ENCODE measurements at places on chromosomes 2 and 18. TPM values are rescaled to one million over a fixed set of nuclear protein-coding genes. Genes with fewer than 3 reads are reported as not detected.
A peak's percentile ranks its signal among the peaks of the same experiment; 100 is the strongest.

Gene ERMN
- 0.21 TPM for total RNA-seq

Gene TEKT4
- total RNA-seq: 3.4 TPM

Gene KIAA2012
- 2.8 TPM for total RNA-seq

Gene MAP3K2
- 78.4 TPM for total RNA-seq

Gene TUBB6
- 92.9 TPM for total RNA-seq

Gene GPC1
- 14.7 TPM for total RNA-seq

Gene LCT
- total RNA-seq: not detected

Gene LRATD1
- 8.0 TPM for total RNA-seq

Gene CFAP210
- total RNA-seq: 0.95 TPM

Gene TACR1
- total RNA-seq: 1.4 TPM

Gene RASGRP3
- 13.7 TPM for total RNA-seq

Gene NEUROD1
- total RNA-seq: not detected

DNA sequence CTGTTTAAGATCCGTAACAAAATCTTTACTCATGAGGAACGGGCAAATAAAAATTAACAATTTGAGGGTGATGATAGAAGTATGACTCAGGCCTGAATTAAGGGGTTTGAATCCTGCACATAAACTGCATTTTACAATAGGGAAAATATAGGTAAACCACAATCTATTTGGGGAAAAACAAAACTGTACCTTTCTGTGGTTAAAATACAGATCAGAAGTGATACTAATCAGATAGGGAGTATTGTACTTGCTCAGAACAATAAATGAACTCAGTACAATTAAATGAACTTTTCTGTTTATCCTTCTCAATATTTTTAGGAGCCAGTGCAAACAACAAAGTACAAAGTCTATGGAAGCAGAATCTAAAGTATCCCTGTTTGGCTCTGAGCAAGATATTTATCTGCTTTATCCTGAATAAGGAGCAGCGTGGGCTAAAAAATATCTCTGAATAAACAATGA, 287.3 kb downstream of the ZNF385B start:
- H3K4me1 ChIP-seq: peaks cover 17% of the 10 kb centered on the region
- H3K27me3 ChIP-seq: no peaks in the 10 kb centered on the region
- no peak overlapping the region for H3K27ac ChIP-seq
- H3K4me3 ChIP-seq: no peak overlapping the region

DNA sequence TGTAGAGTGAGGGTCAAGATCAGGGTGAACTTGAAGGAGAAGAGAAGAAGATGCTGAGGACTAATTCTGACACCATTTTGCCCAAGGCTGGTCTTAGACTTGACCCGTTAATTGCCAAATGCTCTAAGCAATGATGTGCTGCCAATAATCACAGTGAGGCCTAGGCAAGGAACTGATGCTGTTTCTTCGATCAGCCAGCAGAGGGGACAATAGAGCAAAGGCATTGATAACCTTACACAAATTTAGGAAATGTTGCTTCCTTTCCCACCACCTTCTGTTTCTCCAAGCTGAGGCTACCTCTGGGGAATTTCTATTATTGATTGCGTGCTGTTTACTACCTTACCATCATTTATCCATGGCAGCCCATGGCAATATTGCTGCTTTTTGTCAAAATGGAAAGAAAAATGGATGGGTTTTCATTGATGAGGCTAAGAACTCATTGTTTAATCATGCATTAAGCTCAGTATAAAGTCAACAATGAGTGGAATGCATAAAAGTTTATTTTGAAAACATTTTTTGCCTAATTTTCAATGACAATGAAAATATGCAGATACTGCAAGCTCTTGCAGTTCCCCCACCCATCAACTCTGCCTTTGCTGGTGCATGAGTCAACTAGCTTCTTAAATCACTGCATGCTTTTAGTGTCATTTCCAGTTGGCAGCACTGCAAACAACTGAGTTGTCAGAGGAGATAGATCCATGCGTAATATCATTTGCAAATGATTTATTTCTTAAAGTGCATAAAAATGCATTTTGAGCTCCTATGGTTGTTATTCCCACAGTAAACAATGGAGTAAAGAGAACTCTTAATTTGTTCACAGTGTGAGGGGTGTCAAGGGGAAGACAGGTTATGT, 116.4 kb upstream of the NYAP2 start:
- H3K36me3 ChIP-seq: no peaks in the 10 kb centered on the region
- H3K4me3 ChIP-seq: no peak overlapping the region
- no peak for DNase-seq
- no peaks in the 10 kb centered on the region for H3K27me3 ChIP-seq
- no peak overlapping the region for H3K27ac ChIP-seq

DNA sequence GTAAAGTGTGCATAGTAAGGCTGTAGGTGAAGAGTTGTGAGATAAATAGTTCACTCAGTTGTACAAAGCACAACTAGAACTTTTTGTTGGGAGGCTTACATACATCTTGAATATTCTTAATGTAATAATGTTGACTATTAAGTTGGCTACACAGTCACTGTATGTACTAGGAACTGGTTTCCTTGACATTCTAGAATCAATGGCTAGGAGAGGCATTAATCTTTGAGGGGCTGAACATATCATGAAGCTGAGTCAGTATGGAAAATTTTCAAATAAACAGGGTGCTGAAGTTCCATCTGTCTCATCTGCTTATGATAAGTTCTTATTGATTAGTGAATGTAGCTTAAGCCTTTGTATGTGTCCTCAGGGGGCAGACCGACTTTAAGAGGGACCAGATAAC, 23.4 kb downstream of the METTL21A start:
- DNase-seq: no peak
- H3K36me3 ChIP-seq: peaks cover 23% of the 10 kb centered on the region
- H3K4me3 ChIP-seq: no peak overlapping the region
- no peaks in the 10 kb centered on the region for H3K27me3 ChIP-seq
- no peak overlapping the region for H3K27ac ChIP-seq

GRCh38 chr2:69122271-69122670, 109.3 kb downstream of the ANTXR1 start:
- no peaks in the 10 kb centered on the region for H3K4me1 ChIP-seq
- no peaks in the 10 kb centered on the region for H3K27me3 ChIP-seq
- H3K27ac ChIP-seq: no peak overlapping the region
- H3K36me3 ChIP-seq: peaks cover 24% of the 10 kb centered on the region
- no peak for DNase-seq

- H3K4me1 ChIP-seq: peaks cover 7% of the 10 kb centered on the region
- no peak overlapping the region for H3K27ac ChIP-seq
- H3K4me3 ChIP-seq: no peak overlapping the region
- DNase-seq: no peak
Observed at GRCh38 chr18:13456736-13457271, 238.2 kb downstream of the LDLRAD4 start.

DNA sequence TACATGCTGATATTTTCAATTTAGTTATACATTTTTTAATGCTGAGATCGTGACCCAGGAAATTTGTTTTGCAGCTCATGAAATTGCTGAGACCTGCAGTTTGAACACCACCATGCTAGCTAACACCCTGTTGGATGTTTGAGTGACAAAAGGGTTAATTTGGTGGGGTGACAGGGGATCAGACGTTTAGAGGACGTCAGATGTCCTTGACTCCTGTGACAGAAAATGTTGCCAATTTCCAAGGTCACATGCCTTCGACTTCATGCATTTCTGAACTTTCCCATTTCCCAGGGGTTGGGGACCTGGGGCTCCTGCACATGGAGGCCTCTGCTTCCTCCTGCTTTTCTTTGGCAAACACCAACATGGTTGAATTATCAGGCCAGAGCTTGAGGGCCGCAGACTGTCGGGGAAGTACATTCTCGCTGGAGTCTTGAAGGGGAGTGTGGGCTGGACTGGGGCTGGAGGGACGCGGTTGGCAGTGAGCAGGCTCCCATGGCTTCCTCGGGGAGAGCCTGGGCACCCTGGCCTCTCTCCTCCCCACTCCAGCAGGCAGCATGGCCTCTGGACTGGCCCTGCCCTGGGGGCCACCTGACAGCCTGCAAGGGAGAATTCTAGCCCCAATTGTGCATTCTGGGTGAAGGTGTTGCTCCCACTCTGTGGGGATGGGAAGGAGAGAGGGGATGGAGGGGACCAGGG, 73.1 kb downstream of the CTIF start:
- peaks cover 12% of the 10 kb centered on the region for H3K4me1 ChIP-seq
- no peaks in the 10 kb centered on the region for H3K36me3 ChIP-seq
- no peak overlapping the region for H3K27ac ChIP-seq

- H3K36me3 ChIP-seq: no peaks in the 10 kb centered on the region
- no peak for DNase-seq
- no peaks in the 10 kb centered on the region for H3K4me1 ChIP-seq
- no peak overlapping the region for H3K4me3 ChIP-seq
- H3K27me3 ChIP-seq: no peaks in the 10 kb centered on the region
- no peak overlapping the region for H3K27ac ChIP-seq
Observed at GRCh38 chr2:149291881-149292280, 38.5 kb upstream of the LYPD6 start.

GRCh38 chr2:36444216-36444936, 88.8 kb downstream of the CRIM1 start:
- H3K27ac ChIP-seq: no peak overlapping the region
- H3K4me3 ChIP-seq: no peak overlapping the region
- no peaks in the 10 kb centered on the region for H3K27me3 ChIP-seq
- DNase-seq: no peak
- peaks cover 9% of the 10 kb centered on the region for H3K4me1 ChIP-seq

DNA sequence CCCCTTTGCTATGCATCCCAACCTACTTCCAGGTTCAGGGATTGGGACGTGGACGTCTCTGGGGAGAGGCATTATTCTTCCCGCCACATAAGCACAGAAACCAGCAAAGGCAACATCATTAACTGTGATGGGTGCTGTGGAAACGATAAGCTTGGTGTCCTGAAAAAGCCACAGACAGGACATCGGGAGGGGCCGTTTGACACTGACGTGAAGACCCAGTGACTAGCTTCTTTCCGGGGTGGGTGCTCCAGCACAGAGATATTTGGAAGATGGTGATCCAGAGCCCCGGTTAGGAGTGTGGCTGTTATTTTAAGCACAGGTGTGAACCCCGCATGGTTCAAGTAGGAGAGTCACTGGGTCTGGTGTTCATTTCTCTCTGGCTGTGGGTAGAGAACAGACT, 163.8 kb upstream of the HDAC4 start:
- no peak for DNase-seq
- H3K36me3 ChIP-seq: no peaks in the 10 kb centered on the region
- H3K4me3 ChIP-seq: no peak overlapping the region
- peaks cover 9% of the 10 kb centered on the region for H3K27me3 ChIP-seq

- H3K36me3 ChIP-seq: no peaks in the 10 kb centered on the region
- peaks cover 4% of the 10 kb centered on the region for H3K27me3 ChIP-seq
- peak; percentile 82 for DNase-seq
- peaks cover 19% of the 10 kb centered on the region for H3K4me1 ChIP-seq
- H3K27ac ChIP-seq: peak within 1 kb of the TSS; percentile 70
Observed at GRCh38 chr2:55923091-55923981, at the start of gene EFEMP1. Gene EFEMP1 (minus strand): TSS chr2:55923782. CDS start chr2:55922440, 1,342 bp downstream.

GRCh38 chr2:85908506-85908905, 19.7 kb upstream of the ST3GAL5 start:
- no peak overlapping the region for H3K4me3 ChIP-seq
- peaks cover 13% of the 10 kb centered on the region for H3K4me1 ChIP-seq
- no peak overlapping the region for H3K27ac ChIP-seq
- H3K36me3 ChIP-seq: no peaks in the 10 kb centered on the region

DNA sequence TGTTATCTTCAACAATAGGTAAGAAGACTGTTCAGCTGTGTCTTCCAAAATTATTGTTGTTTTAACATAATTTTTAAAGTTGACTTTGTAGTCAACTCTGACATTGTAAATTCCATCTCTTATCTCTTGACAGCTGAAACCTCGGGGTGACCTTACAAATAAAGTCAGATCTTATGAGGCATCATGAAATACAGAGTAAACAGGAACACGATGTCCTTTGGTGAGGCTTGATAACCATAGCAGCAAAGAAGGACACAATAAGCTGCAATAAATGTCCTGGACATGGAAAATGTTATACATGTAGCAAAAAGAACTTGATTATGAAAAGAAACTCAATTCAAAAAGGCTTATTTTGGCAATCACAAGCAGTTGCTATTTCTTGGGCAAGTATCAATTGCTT, 618.9 kb upstream of the SLC39A10 start:
- no peaks in the 10 kb centered on the region for H3K4me1 ChIP-seq
- no peaks in the 10 kb centered on the region for H3K27me3 ChIP-seq
- no peak for DNase-seq
- no peak overlapping the region for H3K4me3 ChIP-seq
- no peak overlapping the region for H3K27ac ChIP-seq

GRCh38 chr18:38902796-38903195, 1337.2 kb upstream of the CELF4 start:
- no peaks in the 10 kb centered on the region for H3K4me1 ChIP-seq
- H3K27ac ChIP-seq: no peak overlapping the region
- no peaks in the 10 kb centered on the region for H3K36me3 ChIP-seq
- no peak for DNase-seq
- no peaks in the 10 kb centered on the region for H3K27me3 ChIP-seq

DNA sequence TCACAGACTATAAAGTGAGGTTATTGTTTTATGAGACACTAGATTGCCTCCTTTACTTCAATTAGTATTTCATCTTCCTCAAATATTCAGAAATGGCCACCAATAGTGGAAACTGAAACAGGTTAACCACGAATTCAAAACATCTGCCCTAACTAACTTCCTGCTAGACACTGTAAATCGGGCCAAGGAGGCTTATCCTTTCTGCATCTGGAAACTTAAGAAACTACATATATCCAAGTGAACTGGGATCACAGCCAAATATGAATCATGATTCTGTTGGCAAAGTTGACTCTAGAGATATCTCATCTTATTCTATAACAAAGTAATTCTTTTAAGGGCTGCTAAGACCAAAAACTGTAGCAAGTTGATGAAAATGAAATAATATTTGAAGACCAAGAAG, 136.6 kb upstream of the ZC3H15 start:
- DNase-seq: no peak
- peaks cover 16% of the 10 kb centered on the region for H3K4me1 ChIP-seq
- no peak overlapping the region for H3K4me3 ChIP-seq
- H3K27me3 ChIP-seq: no peaks in the 10 kb centered on the region

GRCh38 chr2:240811346-240812300, 8.4 kb downstream of the KIF1A start:
- H3K27ac ChIP-seq: no peak overlapping the region
- H3K36me3 ChIP-seq: no peaks in the 10 kb centered on the region
- peaks cover under 1% of the 10 kb centered on the region for H3K27me3 ChIP-seq
- no peaks in the 10 kb centered on the region for H3K4me1 ChIP-seq

GRCh38 chr2:55229221-55229620, 2.9 kb downstream of the CLHC1 start:
- H3K27me3 ChIP-seq: no peaks in the 10 kb centered on the region
- DNase-seq: no peak
- H3K4me3 ChIP-seq: no peak overlapping the region
- H3K4me1 ChIP-seq: peaks cover 29% of the 10 kb centered on the region
- H3K36me3 ChIP-seq: peaks cover 7% of the 10 kb centered on the region

DNA sequence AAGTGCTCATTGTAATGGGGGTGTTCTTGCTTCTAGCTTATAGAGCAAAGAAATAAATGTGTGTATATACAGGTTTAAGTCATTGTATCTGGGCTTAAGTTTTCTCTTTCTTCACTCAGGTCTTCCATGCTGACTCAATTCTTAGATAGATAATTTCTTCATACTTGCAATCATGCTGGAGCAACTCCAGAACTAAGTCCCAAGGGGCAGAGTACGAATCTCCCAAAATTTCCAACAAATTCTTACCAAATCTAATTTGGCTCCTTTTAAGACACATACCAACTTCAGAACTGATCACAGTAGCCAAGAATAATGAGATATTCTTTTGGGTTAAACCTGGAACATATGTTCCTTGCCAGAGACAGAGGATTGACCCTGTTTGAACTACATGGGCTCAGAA, 4.3 kb upstream of the SPAG16 start:
- H3K4me1 ChIP-seq: peaks cover 7% of the 10 kb centered on the region
- no peak for DNase-seq
- H3K36me3 ChIP-seq: no peaks in the 10 kb centered on the region
- no peak overlapping the region for H3K27ac ChIP-seq
- H3K4me3 ChIP-seq: no peak overlapping the region
- no peaks in the 10 kb centered on the region for H3K27me3 ChIP-seq

- no peak for DNase-seq
- no peaks in the 10 kb centered on the region for H3K36me3 ChIP-seq
- no peak overlapping the region for H3K27ac ChIP-seq
- H3K4me3 ChIP-seq: no peak overlapping the region
- H3K27me3 ChIP-seq: no peaks in the 10 kb centered on the region
Observed at GRCh38 chr18:46559296-46559695, 97.7 kb downstream of the LOXHD1 start.
